ENCODE measurements at places on chromosomes 3 and 15.

GRCh38 chr15:83889995-83890394 is 236.1 kb downstream of the ADAMTSL3 start:
- DNase-seq: no peak

DNA sequence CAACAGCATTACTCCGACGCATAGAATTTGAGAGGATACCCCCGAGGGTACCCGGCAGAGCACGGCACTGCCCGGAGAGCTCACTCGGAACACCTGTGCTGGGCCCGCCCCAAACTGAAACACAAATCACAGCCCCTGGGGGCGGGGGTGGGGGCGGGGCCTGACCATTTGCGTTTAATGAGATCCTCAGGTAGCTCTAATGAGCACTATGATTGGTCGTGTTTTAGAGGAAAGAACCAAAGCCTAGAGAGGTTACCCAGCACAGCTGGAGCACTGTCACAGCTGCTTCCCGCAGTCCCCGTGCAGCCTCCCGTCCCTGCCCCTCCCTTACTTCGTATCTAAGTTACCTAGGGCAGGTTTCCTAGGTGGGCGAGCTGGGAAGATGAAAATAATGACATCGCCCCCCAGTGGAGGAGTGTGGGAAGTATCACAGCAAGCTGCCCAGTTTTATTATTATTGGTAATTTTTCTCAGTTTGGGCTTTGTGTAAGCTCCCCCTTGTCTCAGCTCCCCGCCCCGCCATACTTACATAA is 187.1 kb downstream of the PDE8A start:
- peak; percentile 23 for DNase-seq

DNA sequence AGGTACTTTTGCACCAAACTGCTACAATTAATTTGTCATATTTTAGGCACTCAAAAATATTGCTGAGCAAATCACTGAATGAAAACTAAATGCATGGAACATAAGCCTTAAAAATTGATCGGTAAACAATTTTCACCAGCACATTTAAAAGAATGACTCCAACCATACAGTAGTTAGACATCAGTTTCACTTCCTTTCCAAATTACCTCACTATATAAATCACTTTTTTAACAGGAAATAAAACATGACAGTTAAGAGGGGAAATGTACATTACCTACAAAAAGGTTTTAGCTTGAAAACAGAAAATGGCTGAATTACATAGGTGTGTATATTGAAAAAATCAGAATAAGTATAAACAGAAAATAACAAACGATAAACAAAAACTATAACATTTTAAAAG is 108.4 kb downstream of the SERPINI1 start:
- DNase-seq: no peak

GRCh38 chr3:56914646-56915045 is 112.9 kb upstream of the ARHGEF3 start:
- DNase-seq: no peak

DNA sequence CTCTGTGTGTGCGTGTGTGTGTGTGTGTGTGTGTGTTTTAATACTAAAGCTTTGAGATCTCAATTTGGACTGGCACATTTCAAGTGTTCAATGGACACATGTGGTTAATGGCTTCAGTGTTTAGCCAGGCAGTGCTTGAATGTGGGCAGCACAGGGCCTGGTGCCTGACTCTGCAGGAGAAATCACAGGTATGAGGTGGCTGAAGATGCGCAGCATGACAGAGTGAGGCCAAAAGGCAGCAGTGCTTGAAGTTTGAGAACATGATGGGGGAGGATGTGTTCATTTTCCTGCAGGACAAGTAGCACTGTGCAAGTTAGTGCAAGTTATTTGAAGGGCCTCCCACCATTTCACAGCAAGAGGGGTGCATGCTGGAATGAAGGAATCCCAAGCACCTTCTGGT is 620.5 kb upstream of the TBL1XR1 start:
- DNase-seq: no peak

DNA sequence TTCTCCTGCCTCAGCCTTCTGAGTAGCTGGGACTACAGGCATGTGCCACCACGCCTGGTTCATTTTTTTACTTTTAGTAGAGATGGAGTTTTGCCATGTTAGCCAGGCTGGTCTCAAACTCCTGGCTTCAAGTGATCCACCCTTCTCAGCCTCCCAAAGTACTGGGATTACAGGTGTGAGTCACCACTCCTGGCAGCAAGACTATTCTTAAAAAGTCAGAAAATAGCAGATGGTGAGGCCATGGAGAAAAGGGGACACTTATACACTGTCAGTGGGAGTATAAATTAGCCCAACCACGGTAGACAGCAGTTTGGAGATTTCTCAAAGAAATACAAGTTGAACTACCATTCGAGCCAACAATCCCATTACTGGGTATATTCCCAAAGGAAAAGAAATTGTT is 603.3 kb upstream of the TBL1XR1 start:
- DNase-seq: no peak

DNA sequence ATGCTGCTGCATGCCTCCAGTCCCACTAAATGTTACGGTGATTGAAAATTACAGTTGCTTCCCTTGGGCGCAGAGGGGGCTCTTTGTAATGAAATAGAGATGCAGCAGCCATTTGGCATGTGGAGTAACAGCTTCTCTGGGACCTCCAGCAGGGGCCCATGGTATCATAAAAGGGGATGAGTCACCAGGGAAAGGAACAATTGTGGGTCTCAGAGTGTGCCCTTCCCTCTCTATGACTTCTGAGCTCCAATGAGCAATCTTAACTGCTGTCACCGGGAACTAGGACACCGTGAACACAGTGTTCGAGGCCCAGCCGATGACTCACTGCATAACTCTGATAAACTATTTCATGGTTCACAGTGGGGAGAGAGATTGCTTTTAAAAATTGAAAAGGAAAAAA is 164.8 kb upstream of the NUDT16 start:
- DNase-seq: no peak

DNA sequence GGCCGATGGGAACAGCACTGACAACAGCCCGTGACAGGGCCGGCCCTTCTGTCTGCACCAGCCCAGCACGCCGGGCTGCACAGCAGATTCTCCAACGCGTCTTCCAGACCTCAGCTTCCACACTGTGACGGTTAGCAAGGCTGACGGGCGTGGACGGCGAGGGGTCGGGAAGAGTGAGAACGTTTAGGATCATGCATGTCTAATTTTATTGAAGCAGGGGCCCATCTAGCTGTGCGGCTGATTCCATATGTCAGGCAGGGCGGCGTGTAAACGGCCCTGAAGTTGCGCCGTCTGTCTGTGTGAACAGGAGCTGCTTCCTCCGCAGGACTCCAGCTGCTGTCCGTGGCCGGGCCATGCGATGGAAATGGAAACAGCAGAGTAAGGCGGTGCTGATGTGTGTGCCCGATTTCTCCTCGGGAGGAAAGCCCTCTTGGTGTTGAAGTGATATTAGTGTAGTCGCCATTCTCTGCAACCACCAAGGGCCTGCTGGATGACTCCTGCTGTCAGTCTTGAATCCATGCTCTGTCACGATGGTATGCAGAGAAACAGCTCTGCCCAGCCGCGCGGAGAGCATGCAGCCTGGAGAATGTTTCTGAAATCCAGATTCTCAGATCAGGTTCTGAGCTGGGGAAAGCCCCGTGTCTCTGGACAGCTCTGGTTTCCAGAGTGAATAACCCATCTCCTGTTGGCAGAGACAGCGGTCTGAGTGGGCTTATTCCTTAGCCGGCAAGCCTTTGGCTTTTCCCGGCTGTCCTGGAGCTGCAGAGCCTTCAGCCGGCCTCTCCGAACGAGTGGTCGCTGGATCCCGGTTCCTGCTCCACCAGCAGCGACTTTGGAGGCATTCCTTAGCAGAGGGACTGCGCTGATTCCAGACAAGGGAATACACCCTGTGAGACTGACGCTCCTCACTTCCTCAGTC is 158.1 kb upstream of the UBE3A start:
- DNase-seq: no peak

DNA sequence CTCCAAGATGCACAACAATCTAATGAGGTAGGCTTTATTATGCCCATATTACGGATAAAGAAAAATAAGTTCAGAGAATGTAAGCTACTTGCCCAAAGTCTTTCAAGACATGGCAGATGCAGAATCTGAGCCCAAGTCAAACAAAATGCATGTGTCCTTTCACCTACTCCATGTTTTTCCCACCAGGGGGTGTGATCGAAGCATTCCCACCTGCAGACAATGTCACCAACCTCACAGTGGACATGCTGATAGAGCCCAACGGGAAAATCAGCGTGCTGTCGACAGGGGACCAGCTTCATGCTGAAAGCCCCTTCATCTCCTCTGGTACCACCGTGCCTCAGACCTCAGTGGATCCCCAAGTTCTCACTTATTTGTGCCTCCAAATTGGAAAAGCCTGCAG is 99.8 kb upstream of the C15orf61 start:
- DNase-seq: no peak

DNA sequence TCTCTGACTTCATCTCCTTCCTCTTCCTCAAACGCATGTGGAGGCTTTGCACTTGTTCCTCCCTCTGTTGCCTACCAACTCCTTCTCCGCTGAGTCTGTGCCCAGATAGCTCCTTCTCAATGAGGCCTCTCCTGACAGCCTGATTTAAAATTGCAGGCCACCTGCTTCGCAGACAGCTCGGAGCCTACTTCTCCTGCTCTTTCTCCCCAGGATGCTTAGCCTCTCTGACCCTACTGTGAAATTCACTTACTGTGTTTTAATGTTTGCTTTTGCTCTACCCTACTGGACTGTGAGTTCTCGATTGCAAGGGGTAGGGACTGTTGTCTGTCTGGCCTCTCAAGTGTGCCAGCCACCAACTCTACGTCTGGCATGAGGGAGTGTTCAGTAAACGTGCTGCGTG is 83.4 kb downstream of the EEFSEC start:
- no peak for DNase-seq

GRCh38 chr3:114362815-114363214 is 69.0 kb downstream of the TIGIT start:
- no peak for DNase-seq

DNA sequence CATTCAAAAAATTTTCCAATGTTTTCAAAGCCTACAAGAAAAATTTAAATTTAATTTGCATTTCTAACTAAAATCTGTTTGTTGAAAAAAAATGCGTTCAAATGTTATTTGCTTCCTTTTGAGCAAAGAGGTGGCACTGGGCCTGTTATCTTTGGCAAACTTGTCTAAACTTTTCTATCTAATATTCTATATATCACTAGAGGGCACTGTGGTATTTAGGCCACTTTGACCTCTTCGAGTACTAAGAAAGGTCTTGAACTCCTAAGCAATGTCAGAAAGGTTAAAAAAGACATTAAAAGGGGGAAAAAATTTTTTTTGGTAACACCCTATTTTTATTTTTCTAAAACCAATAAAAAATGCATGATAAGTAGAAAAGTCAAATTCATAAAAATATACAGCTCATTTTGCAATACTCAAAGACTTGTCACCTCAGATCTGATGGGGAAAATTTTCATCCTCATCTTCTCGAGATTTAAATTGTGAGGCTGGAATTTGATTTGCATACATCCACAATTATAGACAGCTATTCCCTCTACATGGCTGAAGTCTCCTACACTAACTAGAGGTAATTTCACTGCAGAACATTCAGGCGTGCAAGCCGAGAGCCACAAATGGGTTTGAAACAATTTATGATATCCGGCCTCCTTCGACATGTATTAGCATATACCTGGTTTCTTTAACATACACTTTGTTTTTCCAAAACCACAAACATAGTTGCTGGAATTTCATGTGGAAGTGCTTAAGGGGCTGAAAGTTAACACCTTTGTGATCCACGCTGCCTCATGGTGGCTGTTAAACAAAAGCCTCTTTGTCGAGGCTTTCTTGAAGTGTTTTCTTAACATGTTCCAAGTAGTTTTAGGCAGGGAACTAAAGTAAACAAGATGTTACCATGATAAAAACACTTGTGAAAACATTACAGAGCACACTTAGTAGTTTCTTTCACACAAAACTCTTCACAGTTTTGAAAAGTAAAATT is 576.4 kb downstream of the FOXP1 start:
- no peak for DNase-seq

GRCh38 chr3:38602576-38603250 is 46.8 kb downstream of the SCN5A start:
- DNase-seq: no peak

DNA sequence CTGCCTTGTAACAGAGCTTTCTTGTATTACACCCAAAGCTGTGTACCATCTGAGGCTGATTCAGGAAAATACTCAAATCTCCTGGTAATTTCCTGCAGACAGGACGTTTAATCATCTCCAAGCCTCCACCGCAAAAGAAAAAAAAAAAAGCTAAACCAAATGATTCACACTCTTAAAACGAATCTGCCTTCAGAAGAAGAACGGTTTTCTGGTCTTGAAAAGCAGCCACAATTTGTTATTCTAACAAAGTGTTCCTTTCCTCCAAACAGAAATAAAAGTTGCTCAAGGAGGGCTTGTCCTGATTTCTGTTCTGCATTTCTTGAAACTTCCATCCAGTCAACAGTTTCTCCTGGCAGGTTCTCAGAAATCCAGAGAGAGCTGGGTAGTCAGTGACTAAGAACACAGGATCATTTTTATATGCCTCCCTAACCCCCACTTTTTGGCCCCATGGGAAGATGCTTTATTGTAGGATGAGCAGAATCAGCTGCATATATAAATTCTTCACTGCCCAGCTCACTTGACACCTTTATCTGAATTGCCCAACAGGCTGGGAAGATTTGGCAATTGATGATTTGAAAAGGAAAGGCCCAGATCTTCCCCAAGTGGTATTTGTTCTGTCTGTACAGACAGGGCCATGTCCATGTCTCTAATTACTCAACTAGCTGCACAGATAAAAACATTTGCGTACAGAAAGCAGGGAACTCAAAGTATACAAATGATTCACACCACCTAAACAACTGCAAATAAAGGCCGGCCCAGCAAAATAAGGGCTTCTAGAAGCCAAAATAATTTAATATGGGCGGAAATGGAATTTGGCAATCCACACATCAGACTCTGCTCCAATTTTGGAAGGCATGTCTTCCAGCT is 41.0 kb upstream of the PRICKLE2 start:
- DNase-seq: no peak

GRCh38 chr3:38117748-38118420 is 19.0 kb downstream of the ACAA1 start:
- DNase-seq: no peak

- DNase-seq: no peak
Measured at GRCh38 chr3:167714871-167715270, 19.8 kb downstream of the PDCD10 start.

DNA sequence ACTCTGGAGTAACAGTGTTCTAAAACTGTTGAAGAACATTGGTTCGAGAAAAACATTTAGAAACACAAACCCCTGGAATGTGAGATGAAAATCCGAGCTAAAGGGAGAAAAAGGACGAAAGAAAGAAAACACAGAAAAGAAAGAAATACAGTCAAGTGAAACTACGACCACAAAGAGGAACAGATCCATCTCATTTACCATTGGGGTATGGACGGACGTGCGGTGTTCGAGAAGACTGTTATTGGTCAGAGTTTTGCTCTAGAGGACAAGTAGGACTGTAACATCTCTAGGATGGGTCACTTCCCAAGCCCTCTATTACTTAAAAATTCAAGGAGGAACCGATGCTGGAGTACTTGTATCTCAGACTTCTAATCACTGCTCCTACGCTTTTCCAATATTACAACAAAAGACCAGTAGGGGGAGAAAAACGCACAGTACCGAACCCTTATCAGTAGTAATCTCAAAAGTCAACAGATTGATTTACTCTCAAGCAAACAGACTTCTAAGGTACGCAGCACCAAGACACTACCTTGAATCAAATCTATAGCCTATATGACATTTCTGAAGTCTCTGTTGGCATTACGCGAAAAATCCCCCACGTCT is 1.1 kb upstream of the PIK3CA start:
- DNase-seq: peak; percentile 80
